MCF 10A (cell line): ENCODE measurements at places on chromosomes 7 and 10.

GRCh38 chr10:96112531-96112930 is 17.6 kb upstream of the ZNF518A start:
- DNase-seq = no peak

GRCh38 chr10:2909921-2910320 is 157.4 kb upstream of the PFKP start:
- no peak for DNase-seq

- DNase-seq = no peak
Observed at GRCh38 chr7:44211126-44211675, 10.4 kb downstream of the YKT6 start.

DNA sequence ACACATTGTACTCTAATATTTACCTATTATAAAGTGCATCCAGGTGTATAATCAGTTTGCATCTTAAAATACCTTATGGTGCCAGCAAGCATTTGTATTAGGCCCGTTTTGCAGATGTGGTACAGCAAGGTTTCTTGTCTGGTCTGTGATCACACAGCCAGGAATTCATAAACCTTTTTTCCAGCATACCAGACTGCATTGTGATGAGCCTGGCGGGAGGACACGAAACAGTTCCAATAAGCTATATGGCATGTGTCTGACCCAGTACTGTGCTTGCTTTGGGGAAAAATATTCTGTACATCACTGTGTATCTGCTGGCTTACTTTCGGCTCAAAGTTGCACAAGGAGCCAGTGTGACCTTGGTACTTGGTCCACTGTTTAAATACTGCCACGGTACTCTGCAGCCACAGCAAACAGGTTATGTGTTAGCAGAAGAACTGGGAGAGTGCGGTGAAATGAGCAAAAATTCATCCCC is 36.3 kb downstream of the CHN2 start:
- no peak for DNase-seq

GRCh38 chr7:137987968-137988367 is 13.9 kb downstream of the CREB3L2 start:
- no peak for DNase-seq
